ENCODE measurements at places on chromosomes 3 and 15. TPM values are rescaled to one million over a fixed set of nuclear protein-coding genes. Genes with fewer than 3 reads are reported as not detected.

The TUSC7 gene
- not detected for total RNA-seq

The PCBP4 gene
- 58.0 TPM for total RNA-seq

The LMAN1L gene
- total RNA-seq = not detected

The GREM1 gene
- total RNA-seq = 0.41 TPM

The BLM gene
- total RNA-seq = 23.9 TPM

All from Panc1 (cell line).